ENCODE measurements at places on chromosomes 12 and 14. TPM values are rescaled to one million over a fixed set of nuclear protein-coding genes. Genes with fewer than 3 reads are reported as not detected.

AMN gene
- total RNA-seq: 0.41 TPM

CDH24 gene
- total RNA-seq: 7.6 TPM

CACNA2D4 gene
- total RNA-seq: not detected

KCNC2 gene
- not detected for total RNA-seq

OS9 gene
- 187 TPM for total RNA-seq

FRMD6 gene
- 33.9 TPM for total RNA-seq

CAPZA3 gene
- not detected for total RNA-seq

SLC5A8 gene
- not detected for total RNA-seq

ALDH1L2 gene
- total RNA-seq: 1.2 TPM

P3H3 gene
- 93.3 TPM for total RNA-seq

SOAT2 gene
- total RNA-seq: not detected

ATG2B gene
- 1.2 TPM for total RNA-seq

STAC3 gene
- total RNA-seq: 0.95 TPM

TSPAN19 gene
- total RNA-seq: not detected

HOXC6 gene
- total RNA-seq: 0.68 TPM

CLEC9A gene
- not detected for total RNA-seq

MIPOL1 gene
- 28.3 TPM for total RNA-seq

MANSC1 gene
- 5.1 TPM for total RNA-seq

KRT81 gene
- total RNA-seq: not detected

GLI1 gene
- 1.8 TPM for total RNA-seq
